ENCODE measurements at places on chromosomes 11 and 22.

GRCh38 chr11:11420191-11420898 lies 67.3 kb upstream of the CSNK2A3 start:
- no peak for DNase-seq

DNA sequence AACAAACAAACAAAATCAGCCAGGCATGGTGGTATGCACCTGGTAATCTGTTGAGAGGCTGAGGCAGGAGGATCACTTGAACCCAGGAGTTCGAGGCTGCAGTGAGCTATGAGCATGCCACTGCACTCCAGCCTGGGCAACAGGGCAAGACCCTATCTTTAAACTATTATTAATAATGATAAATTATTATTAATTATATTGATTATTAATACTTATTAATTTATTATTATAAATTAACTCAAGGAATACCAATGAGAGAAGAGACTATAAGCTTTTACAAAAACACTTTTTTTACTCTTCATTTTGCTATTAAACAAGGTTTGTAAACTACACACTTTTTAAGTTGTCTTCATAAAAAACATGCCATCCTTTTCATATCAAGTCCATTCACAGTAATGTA lies 97.7 kb upstream of the APOA1 start:
- no peak for DNase-seq

GRCh38 chr11:1202776-1203504 lies 19.9 kb upstream of the MUC5B start:
- peak; percentile 76 for DNase-seq

GRCh38 chr11:117444711-117445658 lies 117.3 kb downstream of the CEP164 start:
- no peak for DNase-seq

DNA sequence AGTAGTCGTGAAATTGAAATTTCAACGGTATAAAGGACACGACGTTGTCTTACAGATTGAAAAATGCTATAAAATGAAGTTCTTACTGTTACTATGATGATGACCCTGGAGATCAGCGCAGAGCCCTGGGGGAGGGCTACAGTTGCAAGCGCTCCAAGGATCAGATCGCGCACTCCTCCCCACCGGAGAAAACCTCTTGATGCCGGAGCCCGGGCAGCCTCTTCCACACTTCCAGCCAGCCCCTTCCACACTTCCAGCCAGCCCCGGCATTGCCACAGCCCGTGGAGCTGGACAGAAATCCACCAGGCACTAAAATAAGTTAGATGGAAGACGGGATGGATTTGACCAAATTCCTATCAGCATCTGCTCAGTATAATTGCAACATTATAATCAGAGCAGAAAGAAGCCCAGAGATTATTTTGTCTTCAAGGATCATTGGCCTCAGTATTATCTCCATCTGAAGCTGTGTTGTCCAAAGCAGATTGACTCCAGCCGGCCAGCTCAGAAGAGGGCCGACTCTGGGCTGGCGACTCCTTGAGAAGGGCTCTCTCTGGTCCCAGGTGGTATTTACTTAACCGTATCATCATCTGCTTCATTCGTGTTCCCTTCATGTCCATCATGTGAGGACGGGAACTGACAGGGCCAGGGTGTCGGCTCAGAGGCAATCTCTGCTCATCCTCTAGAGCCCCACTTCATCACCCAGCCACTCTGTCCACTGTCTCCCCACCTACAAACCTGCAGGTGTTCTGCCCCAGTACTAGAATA lies 777 bp upstream of the MICAL3 start:
- no peak for DNase-seq

- no peak for DNase-seq
Observed at GRCh38 chr22:41772645-41773044, 27.8 kb upstream of the CCDC134 start.

GRCh38 chr11:68867066-68867465 lies 25.4 kb upstream of the CPT1A start:
- no peak for DNase-seq

DNA sequence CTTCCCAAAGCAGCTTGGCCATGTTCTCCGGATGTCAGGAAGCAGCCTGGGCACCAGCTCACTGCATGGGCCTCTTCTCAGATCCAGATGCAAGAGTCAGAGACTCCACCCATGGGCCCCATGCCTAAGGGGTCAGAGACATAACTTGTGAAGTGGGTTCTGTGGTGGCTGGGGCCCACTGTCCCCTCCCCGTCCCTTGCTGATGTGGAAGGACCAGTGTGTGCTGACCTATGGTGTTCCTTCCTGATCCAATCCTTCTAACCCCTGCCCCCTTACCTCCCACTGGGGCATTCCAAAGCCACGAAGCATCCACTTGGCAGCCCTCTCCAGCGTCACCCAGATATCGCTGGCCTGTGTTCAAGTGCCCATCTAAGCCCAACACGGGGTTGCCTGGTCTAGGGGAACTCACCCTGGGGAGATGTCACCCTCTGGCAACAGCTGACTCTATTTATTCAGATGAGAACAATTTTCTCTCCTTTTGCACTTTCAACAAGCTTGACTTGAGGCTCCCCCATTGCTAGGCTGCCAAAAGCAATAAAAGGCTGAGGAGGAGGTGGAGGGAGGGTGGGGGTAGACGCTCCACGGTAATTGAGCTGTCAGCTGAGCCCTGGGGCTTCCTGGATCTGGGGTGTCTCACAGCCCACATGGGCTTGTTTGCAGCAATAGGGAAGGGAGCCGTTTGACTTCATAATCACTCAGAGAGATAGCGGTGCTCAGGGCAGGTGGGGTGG lies 158.5 kb downstream of the ADAMTS15 start:
- DNase-seq = no peak

GRCh38 chr22:37320726-37321677 lies 38.7 kb downstream of the CYTH4 start:
- no peak for DNase-seq

DNA sequence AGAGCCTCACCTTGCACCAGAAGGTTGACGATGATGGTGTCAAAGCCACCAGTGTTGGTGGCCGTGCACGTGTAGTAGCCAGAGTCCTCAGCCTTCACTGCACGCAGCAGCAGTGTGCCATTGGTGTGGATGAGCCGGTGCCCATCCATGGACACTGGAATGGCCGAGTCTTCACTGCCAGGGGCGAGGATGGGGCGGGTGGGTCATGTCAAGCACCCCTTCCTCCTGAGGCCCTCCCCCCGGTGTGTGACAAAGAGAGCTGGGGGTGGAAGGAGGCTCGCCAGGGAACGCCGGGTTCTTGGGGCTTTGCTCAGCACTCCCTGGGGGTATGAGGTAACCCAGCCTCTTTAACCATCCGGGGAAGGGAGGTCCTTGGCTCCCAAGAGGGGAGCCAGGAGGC lies 111.6 kb downstream of the CEP164 start:
- no peak for DNase-seq

- DNase-seq = no peak
Observed at GRCh38 chr11:1002406-1002984, 34.0 kb downstream of the MUC6 start.

- no peak for DNase-seq
Observed at GRCh38 chr22:38067761-38068360, 10.7 kb downstream of the PICK1 start.

- DNase-seq = no peak
Observed at GRCh38 chr22:49080631-49081030, 747.0 kb downstream of the BRD1 start.

DNA sequence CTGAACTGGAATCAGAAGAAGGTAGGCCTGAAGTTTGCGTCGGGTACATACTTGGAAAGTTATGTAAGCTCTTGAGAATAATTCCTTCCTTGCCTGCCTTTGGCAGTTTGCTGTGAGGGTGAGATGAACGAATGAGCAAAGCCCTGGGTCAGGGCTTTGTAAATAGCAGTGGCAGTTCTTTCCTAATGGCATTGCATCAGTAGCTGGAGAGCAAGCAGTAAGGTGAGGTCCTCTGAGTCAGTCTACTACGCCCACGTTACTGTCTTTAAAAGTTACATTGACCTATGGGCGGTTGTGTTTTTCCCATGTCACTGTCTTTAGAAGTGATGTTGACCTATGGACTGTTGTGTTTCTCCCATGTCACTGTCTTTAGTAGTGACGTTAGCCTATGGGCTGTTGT lies 179.1 kb upstream of the E2F8 start:
- DNase-seq = no peak

- no peak for DNase-seq
Observed at GRCh38 chr11:106872246-106872645, 146.0 kb downstream of the GUCY1A2 start.

GRCh38 chr11:70270877-70271648 lies 573 bp downstream of the PPFIA1 start:
- DNase-seq = peak; percentile 58

GRCh38 chr11:81165164-81165563 lies 1568.5 kb downstream of the FAM181B start:
- DNase-seq = no peak

GRCh38 chr11:106231591-106231990 lies 154.1 kb downstream of the AASDHPPT start:
- DNase-seq = no peak

- no peak for DNase-seq
Observed at GRCh38 chr11:2132246-2132645, 6.9 kb downstream of the IGF2 start.

DNA sequence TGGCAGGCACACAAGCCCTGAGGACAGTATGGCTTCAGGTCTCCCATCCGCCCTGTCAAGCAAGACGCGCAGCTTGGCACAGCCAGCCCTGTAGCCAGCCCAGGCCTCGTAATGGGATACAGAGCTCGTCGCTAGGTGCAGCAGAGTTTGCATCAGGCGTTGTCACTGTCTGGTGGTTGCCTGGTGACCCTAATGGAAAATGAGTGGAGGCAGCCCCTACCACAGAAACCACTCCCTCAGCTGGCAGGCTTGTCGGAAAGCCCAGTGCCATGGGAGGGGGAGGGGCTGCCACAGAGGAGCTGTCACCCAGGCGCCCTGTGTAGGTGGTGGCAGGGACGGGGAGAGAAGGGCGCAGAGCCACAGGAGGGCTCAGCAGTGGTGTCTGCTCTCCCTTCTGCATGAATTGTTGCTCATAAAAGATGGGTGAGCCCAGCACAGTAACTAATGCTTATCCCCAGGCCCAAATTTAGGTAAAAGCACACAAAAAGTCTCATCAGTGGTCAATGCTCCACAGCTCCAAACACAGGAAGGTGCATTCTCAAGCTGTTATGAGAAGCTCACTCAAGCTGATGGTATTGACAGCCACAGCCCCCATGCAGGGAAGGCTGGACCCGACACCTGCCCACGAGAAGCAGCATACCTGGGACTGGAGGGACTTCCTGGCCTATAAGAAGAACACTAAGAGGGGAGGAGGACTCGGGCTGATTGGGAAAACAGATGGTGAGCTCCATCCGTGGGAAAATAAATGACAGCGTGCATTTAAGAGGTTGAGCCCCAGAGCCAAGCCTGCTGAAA lies 164.6 kb downstream of the ETS1 start:
- DNase-seq = peak; percentile 97

DNA sequence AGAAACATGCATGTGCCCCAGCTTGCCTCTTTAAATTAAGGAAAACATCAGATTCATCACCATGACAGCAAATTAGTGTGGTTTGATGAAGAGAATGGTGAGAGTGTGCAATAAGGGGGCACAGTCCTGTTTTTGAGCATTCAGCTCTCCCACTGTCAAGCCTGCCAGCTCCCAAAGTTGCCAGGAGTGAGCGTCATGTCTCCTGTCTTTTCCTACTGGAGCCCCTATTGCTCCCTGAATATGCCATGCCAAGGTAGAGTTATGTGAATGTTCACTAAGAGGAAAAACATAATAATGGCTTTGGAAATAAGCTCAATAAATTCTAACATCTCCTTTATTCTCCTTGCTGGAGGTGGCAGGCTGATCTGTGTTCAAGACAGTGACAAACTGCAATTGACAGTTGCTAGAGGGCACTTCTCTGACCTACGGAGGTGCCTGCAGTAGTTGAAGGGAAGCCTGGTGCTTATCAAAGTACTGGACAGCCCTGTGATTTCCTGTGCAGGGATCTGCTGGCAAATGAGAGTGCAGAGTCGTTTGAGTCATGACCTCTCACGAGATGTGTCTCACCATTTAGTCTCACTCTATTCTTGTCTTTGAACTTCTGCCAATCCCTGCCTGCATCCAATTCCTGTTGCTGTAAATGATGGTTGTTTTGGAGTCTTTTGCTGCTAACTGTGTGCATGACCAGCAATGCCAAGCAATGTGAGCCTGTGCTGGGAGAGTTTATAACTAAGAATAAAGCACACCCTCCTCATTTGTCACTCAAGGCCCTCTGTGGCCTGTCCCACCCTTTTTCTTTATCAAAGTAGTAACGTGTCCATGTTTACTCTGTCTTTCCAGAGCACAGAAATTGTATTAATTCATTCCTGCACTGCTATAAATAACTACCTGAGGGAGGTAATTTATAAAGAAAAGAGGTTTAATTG lies 34.8 kb downstream of the MRGPRX2 start:
- DNase-seq = no peak

- no peak for DNase-seq
Observed at GRCh38 chr22:48145738-48146137, 1383.3 kb downstream of the TBC1D22A start.

Data from stimulated activated naive CD8-positive, alpha-beta T cell treated with anti-CD3 and anti-CD28 coated beads, Interleukin-15, Interleukin-2, amounts not matched to agents 100 U/mL and 50 U/mL, for 24 hours (primary cell).